Activated naive CD4-positive, alpha-beta T cell treated with anti-CD3 and anti-CD28 coated beads for 36 hours (primary cell): ENCODE measurements at places on chromosomes 5 and 9.

GRCh38 chr5:95973793-95974325, 12.2 kb upstream of the ELL2 start:
- DNase-seq, result no peak

- no peak for DNase-seq
Measured at GRCh38 chr5:151571270-151572173, 19.6 kb downstream of the FAT2 start.

GRCh38 chr9:110148891-110149290, 59.1 kb downstream of the C9orf152 start:
- no peak for DNase-seq

- no peak for DNase-seq
Measured at GRCh38 chr5:141942185-141942857, 15.7 kb downstream of the PCDH12 start.

DNA sequence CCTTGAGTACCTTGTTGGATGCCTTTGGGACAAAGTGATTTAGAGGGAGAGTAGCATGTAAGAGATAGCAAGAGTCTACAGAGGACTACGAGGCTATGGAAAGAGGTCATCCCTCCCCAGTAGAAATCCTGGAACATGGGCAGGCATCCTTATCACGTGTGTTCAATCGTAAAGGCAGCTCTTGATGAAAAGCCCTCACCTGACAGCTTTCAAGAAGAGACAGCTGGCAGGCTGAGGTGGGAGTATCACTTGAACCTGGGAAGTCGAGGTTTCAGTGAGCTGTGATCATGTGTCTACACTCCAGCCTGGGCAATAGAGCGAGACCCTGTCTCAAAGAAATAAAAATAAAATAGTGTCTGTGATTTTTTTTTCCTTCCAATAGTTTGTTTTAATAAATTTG, 112.6 kb downstream of the PCSK5 start:
- DNase-seq, result no peak

DNA sequence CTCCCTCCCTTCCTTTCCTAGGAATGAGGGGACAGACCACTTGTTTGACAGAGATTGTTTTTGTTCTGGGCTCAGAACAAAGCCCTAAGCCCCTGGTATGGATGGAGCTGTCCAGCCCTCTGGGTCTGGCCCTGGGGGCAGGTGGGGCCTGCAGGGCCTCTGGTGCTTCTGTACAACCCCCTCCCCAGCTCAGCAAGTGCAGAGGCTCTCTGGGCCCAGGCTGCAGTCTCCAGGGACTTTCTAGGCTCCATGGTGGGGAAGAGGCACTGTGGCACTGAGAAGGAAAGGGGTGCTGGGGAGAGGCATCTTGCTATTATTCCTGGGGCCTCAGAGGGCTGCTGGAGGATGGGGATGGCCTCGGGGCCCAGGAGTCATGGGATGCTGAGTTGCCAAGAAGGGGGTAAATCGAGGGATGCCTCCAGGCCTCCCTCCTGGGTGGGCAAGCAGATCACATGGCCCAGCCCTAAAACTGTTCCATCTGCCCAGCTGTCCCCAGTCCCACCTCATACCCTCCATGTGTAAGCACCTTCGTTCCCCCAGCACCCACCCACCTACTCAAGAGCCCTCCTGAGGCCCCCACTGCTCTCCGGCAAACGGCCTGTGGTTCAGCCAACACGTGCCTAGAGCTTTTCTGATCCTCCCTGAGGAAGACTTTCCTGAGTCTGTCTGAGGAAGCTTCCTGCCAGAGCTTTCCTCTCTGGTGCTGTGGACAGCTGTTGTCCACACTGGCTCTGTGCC, 225.7 kb downstream of the CACNA1B start:
- no peak for DNase-seq

DNA sequence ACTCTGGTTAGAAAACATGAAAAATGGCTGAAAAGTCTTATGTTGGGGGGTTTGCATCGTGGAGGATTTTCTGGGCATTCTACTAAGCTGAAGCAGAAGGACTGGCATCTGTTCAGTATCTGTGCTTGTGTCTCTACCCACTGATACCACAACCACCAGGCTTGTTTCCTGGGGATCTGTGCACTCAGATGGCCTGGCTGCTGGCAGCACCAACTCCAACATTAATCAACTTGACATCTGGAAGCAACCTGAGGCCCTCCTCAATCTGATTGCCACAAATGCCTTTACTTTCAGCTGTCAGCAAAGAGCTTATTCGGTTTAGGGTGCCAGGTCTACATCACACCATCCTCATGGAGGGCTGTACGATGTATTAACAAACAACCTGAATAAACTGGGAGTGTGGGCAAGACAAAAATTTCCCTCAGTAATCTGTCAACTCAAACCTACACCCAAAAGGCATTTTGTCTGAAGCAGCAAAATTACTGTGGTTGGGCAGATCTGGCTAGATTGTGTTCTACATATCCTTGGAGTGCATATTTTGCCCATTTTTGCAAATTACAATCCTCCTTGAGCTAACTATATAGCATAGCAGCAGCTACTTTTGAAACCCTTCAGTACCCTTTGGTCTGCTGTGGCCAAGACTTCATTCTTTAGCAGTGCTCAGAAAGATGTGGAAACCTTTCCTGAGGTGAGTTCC, 74.6 kb downstream of the FOXD1 start:
- DNase-seq, result no peak

DNA sequence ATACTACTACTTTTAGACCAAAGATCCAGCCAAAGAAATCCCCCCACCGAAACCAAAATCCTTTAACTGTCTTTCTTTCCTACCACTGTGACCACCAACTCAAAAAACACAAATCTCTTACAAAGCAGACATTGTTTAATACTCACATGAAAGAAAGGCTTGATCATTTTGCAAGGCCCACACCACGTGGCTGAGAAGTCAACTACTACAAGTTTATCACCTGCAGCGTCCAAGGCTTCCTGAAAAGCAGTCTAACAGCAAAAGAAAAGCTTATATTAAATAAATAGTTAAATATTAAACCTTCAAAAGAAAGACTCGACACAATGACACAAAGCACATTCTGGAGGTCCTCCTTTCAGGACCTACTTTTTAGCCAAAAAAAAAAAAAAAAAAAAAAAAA, 5.1 kb downstream of the TXN start:
- DNase-seq, result no peak

- DNase-seq, result peak; percentile 21
Measured at GRCh38 chr5:84274585-84275468, 109.9 kb downstream of the EDIL3 start.

DNA sequence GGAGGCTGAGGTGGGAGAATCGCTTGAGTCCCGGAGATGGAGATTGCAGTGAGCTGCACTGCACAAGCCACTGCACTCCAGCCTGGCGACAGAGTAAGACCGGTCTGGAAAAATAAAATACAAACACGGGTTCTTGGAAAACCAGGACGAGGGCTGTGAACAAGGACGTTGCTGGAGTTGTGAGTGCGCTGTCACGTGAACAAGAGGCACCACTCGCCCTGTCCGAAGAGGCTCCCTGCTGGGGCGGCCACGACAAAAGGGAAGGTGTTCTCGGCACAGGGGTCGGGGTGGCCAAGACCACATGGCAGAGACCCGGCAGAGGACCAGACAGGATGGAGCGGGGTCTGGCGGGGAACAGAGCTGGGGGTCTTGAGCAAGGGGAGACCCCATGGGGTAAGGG, 30.6 kb upstream of the UBAC1 start:
- no peak for DNase-seq

DNA sequence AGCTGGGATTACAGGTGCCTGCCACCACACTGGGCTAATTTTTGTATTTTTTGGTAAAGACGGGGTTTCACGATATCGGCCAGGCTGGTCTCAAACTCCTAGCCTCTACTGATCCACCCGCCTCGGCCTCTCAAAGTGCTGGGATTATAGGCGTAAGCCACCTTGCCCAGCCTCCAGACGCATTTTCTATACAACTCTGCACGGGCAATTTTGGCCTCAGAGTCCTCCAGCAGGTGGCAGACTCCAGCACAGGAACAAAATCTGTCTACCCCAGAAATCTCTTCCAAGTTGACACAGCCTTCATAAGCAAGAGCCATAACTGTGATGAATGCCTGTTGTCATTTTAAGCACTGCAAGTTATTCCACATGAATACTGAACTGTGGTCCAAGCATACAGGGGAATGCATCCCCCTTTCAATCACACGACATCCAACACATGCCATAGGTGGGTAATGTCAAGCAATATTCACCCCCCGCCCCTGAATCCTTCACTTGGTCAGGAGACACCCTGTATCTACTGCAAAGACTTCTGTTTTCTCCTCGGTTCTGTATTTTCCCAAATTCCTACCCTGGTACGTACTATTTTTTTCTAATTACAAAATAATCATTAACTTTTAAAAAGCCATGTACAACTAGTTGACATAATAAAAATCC, 50.8 kb downstream of the ALDH7A1 start:
- peak; percentile 68 for DNase-seq

- DNase-seq, result no peak
Measured at GRCh38 chr9:115328228-115328627, 210.3 kb upstream of the TNC start.

DNA sequence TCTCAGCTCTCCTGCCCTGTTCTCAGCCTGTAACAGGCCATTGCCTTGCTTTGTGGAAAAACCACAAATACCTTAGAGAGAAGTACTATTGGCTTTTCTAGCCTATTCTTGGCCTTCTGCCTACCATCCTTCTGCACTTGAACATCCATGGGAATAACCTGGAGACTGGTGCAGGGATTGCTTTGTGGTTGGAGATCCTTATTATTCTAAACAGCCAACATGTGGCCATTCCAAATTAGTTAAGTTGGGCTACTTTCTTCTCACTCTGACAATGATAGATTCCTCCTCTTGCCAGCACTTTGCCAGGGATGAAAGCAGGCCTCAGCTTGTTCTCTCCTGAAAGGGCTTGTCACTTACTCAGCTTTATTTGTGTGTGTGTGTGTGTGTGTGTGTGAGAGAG, 240.4 kb downstream of the GLIS3 start:
- DNase-seq, result no peak

- DNase-seq, result no peak
Measured at GRCh38 chr9:88824711-88825110, 166.6 kb upstream of the S1PR3 start.

GRCh38 chr5:53073348-53073747, 36.2 kb downstream of the MOCS2 start:
- no peak for DNase-seq

DNA sequence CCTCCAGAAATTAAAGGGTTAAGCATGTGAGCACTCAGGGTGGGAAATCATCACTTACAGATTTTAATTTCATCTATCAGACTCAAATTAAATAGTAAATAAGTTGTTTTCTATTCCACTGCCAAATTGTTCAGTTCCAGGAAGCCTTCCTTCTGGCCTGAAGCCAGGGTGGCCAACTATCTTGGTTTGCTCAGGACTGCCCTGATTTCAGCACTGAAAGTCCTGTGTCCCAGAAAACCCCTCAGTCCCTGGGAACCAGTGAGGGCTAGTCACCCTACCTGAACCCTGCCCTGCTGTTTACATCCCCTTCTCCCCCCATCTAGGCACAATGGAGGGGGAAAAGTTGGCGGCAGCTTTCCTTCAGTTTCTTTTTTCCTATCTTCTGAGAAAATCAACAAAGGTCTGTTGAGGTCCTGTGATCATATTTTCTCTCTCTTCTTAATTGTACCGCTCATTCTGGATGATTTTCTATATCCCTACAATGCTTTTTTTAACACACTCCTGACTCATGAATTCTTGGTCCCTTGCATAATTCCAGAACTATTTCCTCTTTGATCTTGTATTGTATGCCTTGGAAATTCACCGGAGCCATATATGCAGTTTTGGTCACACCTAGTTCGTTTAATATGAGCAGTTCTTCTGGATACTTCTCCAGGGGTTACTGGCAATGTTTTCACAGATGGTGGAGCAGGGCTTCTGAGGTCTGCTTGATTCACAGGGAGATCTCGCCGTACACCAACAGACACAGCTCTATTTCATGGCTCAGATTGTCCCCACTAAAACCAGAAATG, 103.8 kb downstream of the MAP1B start:
- DNase-seq, result no peak

- peak; percentile 35 for DNase-seq
Measured at GRCh38 chr5:142426129-142427014, 101.6 kb upstream of the SPRY4 start.

- DNase-seq, result no peak
Measured at GRCh38 chr9:4967523-4967922, 17.5 kb upstream of the JAK2 start.

GRCh38 chr5:107322936-107323335, 347.8 kb downstream of the EFNA5 start:
- no peak for DNase-seq

DNA sequence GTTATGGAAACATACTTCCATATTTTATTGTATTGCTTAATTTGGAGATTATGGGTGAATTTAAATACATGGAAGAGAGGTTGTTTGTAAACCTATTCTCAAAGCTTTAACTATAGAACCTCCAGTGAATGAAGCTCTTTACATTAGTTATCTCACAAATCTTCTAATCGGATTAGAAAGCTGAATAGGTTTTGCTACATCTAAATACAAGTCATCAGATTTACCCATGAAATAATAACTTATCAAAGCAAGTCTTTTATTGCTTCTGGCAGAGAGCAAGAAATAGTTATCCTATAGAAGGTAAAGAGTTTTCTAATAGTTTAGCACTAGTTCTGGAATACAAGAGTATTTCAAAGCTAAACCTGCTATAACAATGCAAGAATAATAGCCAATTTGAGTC, 104.4 kb upstream of the SREK1 start:
- DNase-seq, result no peak

- DNase-seq, result no peak
Measured at GRCh38 chr9:88959727-88960469, 31.4 kb upstream of the S1PR3 start.

GRCh38 chr9:130530938-130531337, 48.4 kb upstream of the FUBP3 start:
- no peak for DNase-seq

- no peak for DNase-seq
Measured at GRCh38 chr9:87701931-87702421, 23.9 kb upstream of the CTSL start.

DNA sequence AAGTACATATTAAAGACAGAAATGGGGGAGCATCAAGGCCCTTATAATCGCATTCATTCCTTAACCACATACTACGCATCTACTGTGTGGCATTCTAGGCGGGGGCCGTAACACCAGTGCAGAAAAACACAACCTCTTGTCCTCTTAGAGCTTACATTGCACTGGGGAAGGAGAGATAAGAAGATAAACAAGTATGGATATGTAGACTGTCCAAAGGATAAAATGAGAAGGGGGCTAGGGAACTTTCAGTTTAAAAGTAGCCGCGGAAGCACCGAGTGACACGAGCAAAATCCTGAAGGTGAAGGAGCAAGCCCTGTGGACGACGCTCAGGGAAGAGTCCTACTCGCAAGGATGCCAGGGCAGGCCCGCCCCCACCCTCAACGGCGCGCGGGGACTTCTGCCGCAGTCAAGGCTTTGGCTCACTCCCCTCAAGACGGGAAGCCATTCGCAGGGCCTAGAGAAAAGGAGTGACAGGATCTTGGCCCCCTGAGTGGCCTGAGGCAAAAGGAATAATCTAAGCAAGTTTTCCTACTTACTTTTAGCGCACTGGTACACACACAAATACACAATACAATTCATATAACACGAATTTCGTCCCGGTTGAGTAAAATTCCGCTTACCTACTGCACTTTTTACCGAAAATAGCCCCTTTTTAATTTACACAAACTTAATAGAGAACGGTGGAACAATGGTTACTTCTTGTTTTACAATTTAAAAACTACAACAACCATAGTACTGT, 1.3 kb upstream of the NIPBL start:
- peak; percentile 70 for DNase-seq
